NCI-H1694 treated with DMSO at 0.1 percent for 48 hours (cell line): ENCODE measurements at places on chromosomes 16 and 17.

DNA sequence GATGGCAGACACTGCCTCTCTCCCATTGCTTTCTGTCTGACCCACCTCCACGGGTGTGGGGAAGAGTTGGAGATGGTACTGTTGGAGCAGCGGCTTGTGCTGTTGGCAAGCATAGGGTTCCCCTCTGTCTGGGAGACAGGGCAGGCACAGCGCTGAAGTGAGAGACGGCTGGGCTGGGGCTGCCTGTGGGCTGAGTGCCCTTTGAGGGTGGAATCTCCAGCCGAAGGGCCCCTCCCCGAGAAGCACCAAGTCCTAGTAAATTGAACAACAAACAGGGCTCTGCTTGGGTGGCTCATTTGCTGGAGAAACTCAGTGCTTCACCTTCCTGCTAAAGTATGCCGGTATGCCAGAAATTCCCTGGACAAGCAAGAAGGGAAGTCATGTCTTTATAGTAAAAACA is 79.7 kb downstream of the KSR1 start:
- DNase-seq, result no peak

DNA sequence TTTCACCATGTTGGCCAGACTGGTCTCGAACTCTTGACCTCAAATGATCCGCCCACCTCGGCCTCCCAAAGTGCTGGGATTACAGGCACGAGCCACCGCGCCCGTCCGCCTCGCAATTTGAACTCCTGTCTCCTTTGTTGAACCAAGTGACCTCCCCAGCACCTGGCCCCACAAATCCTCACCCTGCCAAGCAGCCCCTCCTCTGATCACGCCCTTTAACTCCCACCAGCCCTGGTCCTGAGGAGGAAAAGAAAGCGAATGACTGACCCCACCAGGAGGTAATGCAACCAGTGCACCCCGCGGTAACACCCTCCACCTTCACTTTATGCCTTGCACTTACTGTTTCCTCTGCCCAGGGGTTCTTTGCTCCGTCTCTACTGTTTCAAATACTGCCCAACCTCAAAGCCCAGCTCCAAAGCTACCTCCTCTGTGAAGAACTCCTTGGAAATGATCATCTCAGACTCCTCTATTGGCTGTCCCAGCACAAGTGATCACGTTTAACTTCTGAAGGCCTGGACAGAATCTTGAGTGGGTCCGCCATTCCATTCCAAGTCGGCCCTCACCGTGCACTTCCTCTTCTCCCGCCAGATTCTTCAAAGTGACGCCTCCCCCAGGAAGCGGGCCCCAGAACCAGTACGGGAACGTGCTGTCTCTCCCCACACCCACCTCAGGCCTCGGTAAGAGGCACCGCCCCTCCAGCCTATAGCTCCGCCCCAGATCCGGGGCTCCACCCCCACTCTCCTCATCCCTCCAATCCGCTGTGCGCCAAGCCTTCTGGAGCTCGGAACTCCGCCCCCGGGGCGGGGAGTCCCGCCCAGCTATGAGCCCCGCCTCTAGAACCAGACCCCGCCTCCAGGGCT is 4.4 kb downstream of the CD19 start:
- DNase-seq, result no peak

DNA sequence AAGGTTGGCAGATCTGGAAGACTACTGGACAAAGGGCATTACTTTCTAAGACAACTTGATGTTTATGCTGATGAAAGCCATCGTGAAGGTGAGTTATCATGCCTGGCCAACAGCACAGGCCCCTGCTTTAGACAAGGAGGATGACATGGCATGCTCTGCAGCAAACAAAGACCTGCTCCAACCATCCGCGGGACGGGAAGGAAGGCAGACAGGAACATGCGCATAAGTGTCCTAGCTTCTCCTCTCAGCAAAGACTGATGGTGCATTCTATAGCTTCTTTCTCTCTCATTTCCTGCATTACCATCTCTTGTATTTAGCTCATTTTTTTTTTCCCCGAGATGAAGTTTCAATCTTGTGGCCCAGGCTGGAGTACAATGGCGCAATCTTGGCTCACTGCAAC is 5.4 kb downstream of the NPLOC4 start:
- no peak for DNase-seq

DNA sequence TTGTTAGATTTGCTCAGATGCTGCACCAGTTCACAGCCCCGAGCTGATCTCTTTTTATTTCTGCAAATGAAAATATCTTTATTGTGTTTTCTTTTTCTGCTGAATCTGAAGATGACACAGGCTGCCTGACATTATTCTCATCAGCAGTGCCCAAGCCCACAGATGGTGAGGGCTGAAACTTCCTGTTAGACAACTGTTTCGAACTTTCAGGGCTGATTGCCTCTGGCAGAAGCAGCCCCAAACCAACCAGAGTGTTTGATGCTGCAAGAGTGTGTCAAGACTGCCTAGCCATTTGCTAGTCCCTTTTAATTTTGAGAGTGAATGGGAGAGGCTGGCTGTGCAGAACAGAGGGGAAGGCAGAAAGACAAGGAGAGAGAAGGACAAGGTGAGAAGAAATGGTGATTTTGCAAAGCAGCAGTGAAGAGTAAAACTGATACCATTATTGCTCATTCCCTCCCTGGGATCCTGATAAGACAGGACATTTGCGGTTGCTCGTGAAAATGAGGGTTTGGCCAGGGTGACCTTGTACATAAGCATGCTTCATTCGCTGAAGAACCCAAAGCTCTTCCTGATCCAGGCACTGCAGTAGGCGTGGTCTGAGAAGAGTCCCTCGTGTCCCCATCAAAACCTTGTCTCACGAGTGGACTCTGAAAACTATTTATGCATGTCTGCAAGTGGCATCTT is 77.2 kb downstream of the TMEM114 start:
- DNase-seq, result no peak

DNA sequence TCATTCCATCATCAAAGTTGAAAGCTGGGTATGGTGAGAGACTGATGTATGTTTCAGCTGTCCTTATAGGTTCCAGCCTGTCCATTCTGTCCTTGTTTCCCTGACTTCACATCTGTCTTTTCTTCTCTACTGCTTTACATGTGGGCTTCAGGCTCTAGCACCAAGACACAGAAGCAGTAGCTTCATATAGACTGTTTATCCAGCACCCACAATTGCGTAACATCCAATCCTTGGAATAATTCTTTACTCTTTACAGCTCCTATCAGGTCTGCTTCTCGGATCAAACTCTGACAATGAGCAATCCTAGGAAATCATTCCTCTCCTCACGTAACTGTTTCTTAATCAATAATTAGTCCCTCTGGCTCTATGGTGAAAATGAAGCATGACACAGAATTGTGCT is 158.9 kb downstream of the CA10 start:
- DNase-seq, result no peak

- no peak for DNase-seq
These were observed 9.7 kb downstream of the HS3ST3B1 start for GRCh38 chr17:14310605-14311004.

DNA sequence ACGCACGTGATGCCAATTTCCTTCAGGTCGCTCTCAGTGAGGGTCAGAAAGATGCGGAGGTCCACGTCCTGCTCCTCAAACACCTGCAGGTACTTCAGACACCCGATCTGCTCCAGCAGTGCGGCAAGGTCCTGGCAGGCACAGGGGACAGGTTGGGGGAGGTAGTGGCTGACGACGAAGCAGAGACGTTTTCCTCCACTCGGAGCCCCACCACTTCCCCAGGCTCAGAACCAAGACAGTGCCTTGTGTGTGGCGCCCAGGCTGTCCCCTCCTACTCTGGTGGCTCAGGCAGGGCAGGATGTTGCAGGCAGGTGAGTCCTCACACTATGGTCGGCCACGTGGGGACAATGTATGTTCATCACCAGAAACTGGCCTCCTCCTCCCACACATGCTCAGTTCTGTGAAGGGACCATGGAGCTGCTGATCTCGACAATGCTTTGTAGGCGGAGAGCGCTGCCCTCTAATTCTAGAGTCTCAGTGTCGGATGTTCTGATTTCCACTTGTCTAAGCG is 5.7 kb downstream of the NUDT16L1 start:
- no peak for DNase-seq

- DNase-seq, result no peak
These were observed 627 bp upstream of the TSPOAP1 start for GRCh38 chr17:58329035-58329809.

- no peak for DNase-seq
These were observed 22.3 kb upstream of the RBFOX3 start for GRCh38 chr17:79633154-79633553.

DNA sequence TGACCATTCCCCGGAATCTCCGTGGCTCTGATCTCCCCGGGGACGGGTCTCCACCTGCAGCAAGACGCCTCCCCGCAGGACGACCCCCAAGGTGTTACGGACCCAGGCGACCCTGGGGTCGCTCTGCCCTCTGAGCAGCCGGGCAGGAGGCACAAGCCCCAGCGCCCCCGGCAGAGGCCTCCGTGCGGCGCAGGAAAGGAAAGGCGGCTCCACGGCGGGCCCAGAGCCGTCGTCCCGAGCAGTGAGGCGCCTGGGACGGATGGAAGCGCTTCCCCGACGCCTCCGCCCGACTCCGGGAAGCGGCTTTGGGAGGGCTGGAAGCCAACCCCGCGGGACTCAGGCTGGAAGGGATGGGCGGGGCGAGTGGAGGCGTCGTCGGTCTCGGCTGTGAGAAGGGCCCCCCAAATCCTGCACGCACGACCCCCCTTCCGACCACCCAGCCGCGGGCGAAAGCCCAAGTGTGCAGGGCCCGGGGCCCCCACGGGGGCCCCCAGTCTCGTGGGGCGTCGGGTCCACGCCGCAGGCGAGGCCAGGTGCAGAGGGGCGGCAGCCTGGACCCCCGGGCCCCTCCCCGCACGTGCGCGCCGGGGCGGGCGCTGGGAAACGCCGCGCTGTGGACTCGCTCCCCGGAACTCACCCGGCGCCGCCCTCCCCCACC is 32.7 kb upstream of the RPH3AL start:
- no peak for DNase-seq

GRCh38 chr17:45385331-45385997 is 47.2 kb downstream of the ARHGAP27 start:
- DNase-seq, result peak; percentile 69

- DNase-seq, result peak; percentile 34
These were observed 4.0 kb downstream of the NOG start for GRCh38 chr17:56597495-56597990.

DNA sequence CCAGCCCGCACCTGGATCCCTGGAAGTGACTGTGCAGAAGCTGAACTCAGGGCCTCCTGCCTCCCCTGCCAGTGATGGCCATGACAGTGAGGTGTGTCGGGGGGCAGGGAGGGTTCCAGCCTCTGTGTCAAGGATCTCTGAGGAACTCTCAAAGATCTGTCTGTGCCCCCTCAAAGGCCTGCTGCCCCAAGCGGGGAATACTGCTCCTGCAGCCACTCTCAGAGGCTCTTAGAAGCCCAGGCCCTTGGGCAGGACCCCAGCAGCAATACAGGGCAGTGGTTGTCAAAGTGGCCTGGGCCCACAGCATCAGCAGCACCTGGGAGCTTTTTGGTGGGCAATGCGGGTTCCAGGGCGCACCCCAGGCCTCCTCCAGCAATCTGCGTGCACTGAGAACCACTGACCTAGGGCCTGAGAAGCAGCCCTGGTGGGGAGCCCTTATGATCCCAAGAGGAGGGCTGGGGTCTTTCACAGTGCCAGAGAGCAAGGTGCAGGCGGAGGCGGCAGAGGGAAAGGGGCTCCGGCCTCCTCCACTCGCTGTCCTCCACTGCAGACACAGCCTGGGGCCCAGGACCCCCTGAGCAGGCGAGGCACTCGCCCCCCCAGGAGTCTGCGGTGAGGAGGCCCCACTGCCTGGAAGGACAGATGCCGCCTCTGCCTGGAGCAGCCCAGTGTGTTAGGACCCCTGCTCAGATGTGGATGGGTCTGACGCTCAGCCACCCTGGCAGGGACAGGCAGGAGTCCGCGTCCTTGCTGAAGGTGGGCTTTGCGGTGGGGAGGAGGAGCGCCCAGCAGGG is 42.1 kb downstream of the ENGASE start:
- DNase-seq, result no peak

DNA sequence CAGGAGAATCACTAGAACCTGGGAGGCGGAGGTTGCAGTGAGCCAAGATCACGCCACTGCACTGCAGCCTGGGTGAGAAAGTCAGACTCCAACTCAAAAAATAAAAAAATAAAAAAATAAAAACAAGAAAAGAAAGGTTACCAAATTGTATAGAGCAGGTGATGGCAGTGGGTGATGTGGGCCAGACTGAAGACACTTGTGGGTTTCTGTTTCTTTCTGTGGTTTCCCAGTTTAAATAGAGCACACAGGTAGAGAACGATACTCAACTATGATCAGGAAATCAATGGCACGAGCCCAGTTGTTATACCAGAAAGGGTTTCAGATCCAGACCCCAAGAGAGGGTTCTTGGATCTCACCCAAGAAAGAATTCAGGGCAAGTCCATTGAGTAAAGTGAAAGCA is 32.6 kb downstream of the NUBP1 start:
- DNase-seq, result no peak

- no peak for DNase-seq
These were observed 44.8 kb upstream of the CDRT4 start for GRCh38 chr17:15512071-15512709.

DNA sequence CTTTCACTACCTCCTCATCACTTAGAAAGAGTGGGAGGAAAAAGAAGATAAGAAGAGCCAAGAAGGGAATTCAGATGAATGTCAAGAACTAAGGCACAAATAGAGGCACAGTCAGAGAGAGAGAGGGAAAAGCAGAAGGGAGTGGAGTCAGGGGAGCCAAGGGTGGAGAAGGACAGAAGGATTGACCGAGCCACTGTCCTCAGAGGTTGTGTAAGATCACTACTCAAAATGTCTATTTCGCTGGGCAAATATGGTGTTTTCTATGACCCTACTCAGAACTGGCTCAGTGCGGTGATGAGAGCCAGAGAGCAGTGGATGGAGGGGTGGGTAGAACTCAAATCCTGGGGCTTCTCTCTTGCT is 139.2 kb upstream of the HS3ST2 start:
- DNase-seq, result no peak

DNA sequence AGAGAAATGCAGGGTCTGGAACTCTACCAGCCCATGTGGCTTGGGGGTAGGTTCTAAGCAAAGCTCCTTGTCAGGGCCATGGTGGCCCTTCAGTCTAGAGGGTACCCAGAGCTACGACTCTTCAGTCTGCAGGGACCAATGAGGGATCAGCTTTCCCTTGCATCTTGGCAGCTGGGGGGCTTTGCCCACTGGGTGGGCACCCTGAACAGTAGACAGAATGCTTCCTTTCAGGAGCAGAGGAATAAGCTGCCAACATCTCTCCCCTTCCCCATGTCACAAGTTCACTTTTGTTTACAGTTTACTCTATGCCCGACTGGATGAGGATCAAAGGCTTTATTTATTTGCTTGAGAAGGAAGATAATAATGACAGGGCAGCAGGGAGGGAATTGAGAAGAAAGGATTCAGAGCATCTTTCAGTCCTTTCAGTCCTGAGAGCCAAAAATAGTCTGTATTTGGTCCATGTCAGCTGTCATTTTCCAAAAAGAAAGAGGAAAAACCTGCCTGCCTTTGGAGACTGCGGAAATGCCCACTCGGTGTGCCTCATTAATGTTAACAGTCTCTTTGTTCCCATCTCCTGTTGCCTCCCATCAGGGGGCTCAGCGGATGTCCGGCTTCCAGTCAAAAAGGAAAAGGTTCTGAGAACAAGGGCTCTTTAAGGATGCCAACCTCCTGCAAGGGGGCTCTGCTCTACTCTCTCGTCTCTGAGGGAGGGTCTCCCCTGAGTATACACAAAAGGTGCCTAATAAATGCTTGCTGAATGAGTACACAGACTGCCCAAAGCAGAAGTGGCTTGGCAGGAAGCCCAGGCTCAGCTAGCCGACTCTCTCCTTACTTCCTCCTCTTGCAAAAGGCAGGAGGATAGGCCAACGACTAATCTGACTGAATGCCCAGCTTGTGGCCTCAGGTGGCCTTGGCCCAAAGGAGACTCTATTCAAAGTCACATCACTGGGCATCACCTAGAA is 17.1 kb downstream of the TRAF4 start:
- DNase-seq, result no peak

GRCh38 chr16:27324851-27325301 is 11.1 kb downstream of the IL4R start:
- no peak for DNase-seq

GRCh38 chr16:72137380-72138063 is 34.4 kb downstream of the PMFBP1 start:
- no peak for DNase-seq
